ENCODE measurements at places on chromosomes 6 and 20.

- DNase-seq: no peak
These were observed 555.3 kb upstream of the CHD6 start for GRCh38 chr20:42173440-42173839.

DNA sequence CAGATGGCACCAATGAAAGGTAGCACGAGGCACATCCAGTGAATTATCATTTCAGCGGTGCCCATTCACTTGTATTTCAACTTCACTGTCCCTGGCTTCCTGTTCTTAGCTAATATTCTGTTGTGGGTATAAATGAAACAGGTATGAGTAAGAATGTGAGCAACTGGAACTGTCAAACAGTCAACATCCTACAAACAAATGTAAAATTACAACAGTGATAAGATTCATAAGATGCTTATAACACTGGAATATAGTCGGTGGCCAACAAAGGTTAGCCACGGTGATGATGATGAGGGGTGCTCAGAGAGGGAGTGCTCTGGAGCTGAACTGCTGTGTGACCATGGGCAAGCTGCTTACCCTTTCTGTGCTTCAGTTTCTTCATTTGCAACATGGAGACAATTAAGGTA, 74.9 kb upstream of the TOX2 start:
- DNase-seq: no peak

DNA sequence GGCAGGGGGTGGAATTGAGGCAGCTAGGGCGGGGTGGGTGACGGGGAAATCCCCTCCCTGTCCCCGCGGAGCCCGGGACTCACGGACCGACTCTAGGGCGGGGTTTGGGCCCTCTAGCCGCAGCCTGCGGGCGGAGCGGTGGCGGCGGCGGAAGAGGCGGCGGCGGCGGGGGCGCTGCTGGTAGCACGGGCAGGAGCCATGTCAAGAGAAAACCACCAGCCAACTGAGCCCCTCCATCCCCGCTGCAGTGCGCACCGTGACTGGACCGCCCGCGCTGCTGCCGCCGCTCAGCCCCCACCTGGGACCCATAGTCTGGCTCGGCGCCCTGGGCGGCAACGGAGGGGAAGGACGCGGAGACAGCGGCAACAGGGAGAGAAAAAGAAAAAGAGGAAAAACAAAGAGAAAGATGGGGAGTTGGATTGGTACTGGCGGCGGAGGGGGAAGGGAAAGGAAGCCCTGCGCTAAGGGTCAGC, 1.2 kb upstream of the C6orf62 start:
- DNase-seq: no peak

DNA sequence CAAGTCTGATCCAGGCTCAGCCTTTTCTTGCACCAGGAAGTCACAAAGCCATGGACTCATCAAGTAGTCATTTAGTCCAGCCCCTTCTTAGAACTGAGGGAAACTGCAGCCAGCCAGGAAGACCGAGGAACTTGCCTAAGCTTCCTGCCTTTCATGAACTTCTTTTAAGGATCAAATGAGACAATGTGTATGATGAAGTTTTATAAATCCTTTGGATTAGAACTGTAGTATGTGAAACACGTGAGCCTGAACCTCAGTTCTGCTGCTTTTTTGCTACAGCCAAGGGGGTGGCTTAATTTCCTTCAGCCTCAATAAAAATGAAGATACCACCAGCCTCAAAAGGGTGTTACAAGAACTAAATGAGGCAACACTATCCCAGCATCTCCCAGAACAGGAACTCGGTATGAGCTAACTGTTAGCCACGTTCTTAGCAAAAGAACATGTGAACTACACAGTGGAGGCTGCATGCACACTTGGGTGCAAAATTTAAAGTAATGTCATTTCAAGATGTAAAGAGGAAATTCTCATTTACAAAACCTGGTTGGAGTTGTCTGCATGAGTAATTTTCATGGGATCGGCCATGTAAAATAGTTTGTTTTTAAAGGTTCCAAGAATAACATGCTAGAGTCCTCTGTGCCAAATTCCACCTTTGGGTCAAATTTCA, 76.0 kb upstream of the TBC1D7 start:
- no peak for DNase-seq

DNA sequence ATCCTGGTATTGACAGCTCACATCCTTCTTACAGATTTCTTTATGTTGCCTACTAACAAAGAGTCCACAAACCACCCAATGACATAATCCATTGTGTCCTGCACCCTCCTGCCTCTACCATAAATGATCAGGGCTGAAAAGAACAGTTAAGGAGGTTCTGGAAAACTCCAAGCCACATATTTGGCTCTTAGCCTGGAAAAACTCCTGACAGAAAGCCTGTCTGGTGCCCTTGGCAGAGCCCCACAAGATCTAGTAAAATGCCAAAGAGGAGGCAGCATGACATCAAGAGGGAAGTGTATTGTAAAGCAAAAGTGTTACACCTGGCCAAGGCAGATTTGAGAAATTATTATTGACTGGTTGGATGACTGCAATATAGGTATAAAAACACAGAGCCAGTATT, 126.4 kb upstream of the VGLL2 start:
- peak; percentile 3 for DNase-seq

DNA sequence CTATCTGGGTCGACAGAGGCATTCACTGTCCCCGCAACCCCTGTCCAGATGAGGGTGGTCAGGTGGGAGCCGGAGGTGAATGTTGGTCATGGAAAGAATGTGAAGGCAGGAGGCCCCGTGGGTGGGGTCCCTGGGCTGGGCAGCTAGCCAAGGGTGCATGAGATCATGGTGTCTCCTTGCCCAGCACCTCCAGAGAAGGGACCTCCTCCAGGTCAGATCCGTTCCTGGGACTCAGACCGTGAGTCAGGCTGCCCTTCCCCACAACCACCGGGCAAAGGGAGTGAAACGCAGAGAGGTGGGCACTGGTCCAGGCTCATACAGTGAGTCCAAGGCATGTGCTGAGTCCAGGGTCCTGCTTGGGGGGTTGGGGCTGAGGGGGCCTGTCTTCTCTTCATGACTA, 3.5 kb downstream of the FOXS1 start:
- no peak for DNase-seq

DNA sequence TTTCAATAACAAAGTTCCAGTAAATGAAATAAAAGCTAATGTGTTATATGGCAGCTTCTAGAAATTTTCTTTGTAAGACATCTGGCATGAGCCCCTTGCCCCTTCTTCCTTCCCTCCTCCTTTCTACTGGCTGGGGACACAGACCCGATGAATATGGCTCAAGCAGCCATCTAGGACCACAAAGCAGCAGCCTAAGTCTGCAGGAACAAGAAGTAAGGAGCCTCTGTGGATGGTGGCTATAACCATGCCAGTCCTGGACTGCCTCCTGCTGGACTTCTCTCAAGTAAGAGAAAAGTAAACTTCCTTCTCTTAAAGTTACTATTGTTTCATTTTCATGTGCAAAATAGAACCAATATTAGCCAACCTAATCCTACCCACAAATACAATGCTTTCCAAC, 114.9 kb upstream of the DST start:
- DNase-seq: no peak

- no peak for DNase-seq
These were observed 151.3 kb upstream of the SULF2 start for GRCh38 chr20:47936612-47937011.

GRCh38 chr6:6712449-6713403, 124.2 kb downstream of the LY86 start:
- no peak for DNase-seq

GRCh38 chr6:134464690-134465411, 146.9 kb upstream of the SGK1 start:
- no peak for DNase-seq

GRCh38 chr20:41482647-41483552, 116.3 kb upstream of the EMILIN3 start:
- no peak for DNase-seq

- no peak for DNase-seq
These were observed 22.2 kb downstream of the ZNF831 start for GRCh38 chr20:59185809-59186208.

DNA sequence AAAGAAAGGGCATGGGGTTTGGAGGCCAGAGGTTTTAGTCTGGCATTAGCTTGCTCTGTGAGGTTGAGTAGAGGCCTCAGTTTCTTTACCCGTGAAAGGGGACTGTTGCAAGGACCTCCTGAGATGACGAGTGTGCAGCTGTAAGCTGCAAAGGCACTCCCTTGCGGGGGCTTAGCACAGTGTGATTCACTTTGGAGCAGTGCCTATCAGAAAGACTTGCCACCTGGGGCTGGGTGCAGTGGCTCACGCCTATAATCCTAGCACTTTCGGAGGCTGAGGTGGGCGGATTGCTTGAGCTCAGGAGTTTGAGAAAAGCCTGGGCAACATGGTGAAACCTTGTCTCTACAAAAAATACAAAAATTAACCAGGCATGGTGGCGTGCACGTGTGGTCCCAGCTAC, 7.5 kb upstream of the BAK1 start:
- no peak for DNase-seq

DNA sequence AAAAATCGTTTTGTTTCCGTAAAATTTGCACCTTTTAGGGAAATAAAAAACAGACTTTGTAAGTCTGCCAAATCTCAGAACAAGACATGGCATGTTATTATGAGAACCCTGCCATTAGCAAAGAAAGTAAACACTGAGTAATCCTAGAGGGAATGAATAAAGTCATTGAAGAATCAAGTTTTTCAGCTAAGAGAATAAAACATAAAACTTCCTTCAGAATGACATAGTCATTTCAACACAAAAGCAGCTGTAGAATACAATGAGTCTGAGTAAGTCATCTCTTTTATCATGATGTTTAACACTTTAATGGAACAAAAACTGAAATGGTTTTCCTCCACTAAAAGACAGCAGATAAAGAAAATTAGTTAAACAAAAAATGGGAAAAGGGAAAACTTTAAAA, 10.3 kb upstream of the DST start:
- no peak for DNase-seq

GRCh38 chr6:12748815-12749521, 32.4 kb downstream of the PHACTR1 start:
- no peak for DNase-seq

GRCh38 chr20:50784464-50784863, 10.4 kb upstream of the BCAS4 start:
- no peak for DNase-seq

DNA sequence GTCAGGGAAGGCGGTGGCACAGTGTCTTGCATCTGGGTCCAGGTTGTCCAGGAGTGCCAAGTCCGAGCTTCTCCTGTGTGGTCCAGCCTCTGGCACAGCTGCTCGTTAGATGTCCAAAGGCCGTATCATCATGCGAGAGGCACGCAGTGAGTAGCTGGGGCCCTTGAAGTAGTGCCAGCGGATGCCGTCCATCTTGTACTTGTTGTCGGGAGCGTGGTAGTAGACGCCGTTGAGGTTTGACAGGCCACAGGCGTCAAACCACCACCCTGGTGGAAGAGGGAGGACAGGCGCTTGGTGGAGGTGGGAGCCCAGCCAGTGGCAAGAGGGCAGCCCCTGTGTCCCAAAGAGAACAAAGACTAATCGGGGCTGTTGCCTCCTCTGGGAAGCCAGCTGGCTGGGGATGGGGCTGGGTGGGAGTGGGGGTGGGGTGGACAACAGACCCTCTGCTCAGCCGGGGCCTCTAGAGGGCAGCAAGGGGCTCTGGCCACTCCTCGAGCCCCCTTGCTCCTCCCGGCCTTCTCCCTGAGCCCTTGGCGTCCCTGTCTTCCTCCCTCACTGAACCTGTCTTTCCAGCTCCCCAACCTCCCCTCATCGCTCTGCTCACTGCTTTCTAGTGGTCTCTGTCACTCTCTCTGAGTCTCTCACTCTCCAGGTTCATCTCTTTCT, 39.5 kb downstream of the FAM110A start:
- DNase-seq: no peak

DNA sequence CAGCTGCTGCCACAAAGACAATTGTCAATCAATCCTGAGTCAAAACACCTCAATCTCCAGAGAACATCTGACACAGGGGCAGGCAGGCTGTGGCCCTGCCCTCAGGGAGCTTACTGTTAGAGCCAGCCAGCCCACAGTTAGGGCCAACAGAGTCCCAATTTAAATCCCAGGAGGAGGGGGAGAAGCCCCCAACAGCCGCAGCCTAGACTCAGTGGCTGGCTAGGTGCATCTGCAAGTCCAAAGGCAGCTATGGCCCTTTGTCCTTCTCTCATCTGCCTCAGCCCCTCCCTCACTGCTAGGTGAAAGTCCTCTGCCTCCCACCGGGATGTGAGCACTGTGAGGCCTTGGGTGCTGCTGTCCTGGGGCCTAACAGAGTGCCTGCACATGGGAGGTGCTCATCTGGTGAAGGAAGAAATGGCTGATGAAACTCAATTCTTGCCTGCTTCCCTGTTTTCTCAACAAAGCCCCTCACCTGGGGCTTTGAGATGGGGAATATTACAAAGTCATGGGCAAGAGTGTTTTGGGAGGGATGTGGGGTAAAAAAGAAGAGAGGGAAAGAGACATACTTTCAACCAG, 33.7 kb upstream of the VEGFA start:
- no peak for DNase-seq

GRCh38 chr6:145028144-145028818, 707.0 kb downstream of the EPM2A start:
- no peak for DNase-seq

- DNase-seq: no peak
These were observed 155.8 kb downstream of the PDE7B start for GRCh38 chr6:136007345-136007744.

GRCh38 chr20:41111578-41111951, 25.8 kb upstream of the PLCG1 start:
- no peak for DNase-seq

DNA sequence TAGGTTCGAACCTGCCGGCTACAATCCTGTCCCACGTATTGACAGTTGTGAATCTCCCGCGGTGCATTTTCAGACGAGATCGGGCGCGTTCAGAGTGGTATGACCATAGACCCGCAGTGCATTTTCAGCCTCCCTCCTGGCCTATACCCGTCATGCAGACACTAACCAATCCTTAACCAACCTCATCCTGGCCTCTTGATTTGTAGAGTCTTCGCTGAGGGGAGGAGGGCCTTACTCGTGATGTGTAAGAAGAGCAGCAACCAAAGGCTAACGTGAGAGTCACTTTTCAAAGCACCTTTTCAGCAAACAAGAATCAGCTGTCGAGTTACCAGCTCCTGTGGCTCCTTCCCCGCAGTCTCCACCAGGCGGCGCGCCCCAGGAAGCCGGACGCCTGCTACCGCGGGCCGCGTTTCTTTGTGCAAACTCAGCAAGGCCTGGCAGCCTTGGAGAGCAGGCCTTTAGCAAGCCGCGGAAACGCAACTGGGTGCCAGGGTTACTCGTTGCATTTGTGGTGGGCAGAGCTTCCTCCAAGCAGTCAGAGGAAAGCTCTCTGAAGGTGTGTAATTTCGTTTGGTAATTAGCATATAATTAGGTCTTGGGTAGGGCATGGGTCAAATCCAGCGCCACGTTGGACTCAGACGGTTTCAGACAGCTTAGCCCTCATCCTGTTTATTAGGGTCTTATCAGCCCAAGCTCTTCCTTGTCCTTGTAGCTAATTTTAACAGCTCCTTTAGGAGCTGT, 139.8 kb downstream of the OR2B2 start:
- DNase-seq: peak; percentile 57

- no peak for DNase-seq
These were observed 431.5 kb upstream of the ARID1B start for GRCh38 chr6:156345700-156346099.

GRCh38 chr6:31948753-31949413, 3.0 kb downstream of the CFB start:
- DNase-seq: no peak

All from C1 segment of cervical spinal cord (tissue), 14 donors.